ENCODE measurements at places on chromosomes 7 and 10.

GRCh38 chr10:117684672-117685211 lies 142.2 kb downstream of the EMX2 start:
- DNase-seq: no peak

- DNase-seq: no peak
These were observed 12.2 kb downstream of the UBE3C start for GRCh38 chr7:157150882-157151281.

DNA sequence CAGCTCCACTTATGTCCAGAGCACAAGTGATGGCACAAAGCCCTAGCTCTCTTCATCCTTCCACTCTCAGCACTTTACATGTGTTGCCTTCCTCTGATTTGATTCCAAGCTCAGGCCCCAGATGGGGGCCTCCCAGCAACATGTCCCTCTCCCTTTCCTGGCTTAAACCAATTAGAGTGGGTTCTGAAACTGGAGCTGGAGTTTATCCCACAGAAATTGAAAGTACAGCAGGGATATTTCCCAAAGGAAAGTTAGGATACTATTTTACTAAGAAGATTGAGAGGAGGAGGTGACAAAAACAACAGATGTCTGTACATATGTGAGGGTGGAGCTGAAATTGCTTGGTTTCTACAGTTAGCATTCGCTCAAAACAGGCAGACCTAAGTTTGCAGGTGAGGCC lies 724.6 kb downstream of the AUTS2 start:
- no peak for DNase-seq

GRCh38 chr7:78516450-78516849 lies 717.9 kb downstream of the PHTF2 start:
- DNase-seq: no peak

DNA sequence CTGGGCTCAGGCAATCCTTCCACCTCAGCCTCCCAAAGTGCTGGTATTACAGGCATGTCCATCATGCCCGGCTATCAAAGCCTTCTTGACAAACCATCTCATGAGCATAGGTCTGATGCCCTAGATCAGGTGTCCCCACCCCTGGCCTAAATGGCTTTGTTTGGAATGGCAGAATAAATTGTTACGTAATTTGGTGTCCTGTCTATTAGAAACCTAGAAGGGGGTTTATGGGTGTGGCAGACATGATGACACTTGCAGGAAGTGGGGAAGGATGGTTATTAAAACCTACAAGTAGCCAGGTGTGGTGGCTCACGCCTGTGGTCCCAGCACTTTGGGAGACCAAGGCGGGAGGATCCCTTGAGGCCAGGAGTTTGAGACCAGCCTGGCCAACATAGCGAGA lies 38.6 kb upstream of the MKLN1 start:
- no peak for DNase-seq

All from activated naive CD8-positive, alpha-beta T cell treated with anti-CD3 and anti-CD28 coated beads, Interleukin-2, amount 50 U/mL, for 24 hours (primary cell).